ENCODE measurements at places on chromosomes 3 and 15.
A peak's percentile ranks its signal among the peaks of the same experiment; 100 is the strongest.

DNA sequence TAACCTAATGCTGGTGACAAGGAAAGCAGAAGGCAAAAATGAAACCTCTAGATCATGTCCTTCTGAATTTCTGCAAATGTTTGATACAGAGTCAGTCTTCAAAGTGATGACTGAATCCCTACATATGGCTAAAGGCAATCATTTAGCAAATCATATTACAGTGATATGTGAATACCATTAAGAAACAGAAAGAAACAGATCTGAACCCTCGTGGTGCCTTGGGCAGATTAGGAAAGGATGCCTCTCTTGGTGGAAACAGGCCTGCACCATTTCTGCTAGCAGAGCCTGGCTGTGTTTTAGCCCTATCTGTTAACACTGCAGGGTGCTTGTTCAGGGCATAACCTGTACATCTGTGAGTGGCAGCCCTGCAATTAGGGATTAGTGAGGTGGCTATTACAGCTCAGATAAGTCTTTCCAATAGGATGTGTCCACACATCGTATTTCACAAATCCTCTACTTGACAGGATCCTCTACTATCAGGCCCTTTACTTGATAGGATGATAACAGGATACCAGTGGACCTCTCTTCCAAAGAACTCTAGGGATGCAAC, 12.1 kb downstream of the SEC22C start:
- no peak for DNase-seq

DNA sequence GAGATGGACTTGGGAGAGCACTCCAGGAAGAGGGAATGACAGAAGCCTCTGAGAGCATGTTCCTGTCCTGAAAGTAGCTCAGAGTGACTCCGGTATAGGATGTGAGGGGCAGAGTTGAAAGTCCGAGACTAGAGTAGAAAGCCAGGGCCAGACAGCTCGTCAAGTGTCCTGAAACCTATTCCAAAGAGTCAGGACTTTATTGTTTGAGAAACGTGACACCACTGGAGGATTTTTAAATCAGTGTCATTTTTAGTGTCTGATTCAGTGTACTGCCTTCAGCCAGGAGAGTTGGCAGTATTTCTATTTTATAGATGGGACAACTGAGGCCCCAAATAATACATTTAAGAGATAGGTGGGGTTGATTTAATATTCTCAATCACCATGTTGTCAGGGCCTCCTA, 1.6 kb upstream of the RBMS3 start:
- DNase-seq: no peak

GRCh38 chr3:7621046-7621630, 760.2 kb downstream of the GRM7 start:
- no peak for DNase-seq

DNA sequence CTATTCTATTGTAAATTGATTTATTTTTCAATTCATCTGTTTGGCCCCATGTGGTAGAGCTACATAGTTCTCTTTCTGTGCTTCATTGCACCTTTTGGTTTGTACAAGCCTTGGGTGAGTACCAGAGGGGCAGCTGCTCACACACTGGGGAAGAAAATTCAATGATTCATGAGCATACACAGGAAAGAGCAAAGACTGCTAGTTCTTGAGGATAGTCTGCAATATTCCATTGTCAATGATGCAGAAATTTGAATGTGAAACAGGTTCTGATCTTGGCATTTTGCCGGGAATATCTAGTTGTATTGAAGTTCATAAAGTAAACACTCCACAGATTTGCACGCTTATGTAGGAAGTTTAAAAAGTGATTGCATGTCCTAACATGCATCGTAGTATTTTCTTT, 304.6 kb downstream of the NAALADL2 start:
- peak; percentile 41 for DNase-seq

DNA sequence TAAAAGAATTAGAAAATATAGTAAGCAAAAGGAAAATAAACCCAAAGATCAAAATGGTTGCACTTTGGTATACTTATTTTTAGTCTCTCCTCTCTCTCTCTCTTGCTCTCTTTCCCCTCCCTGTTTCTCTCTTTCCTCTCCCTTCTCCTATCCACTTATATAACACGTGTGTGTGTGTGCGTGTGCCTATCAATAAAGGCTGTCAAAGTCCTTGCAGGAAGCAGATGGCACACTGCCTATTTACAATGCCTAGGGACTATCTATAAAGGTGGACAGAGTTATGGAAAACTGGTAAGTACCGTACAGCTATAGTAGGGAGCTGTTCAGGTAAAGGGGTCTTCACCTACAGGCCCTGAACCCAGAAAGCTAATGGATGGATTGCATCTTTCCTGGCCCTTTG, 161.6 kb downstream of the SQOR start:
- DNase-seq: no peak

DNA sequence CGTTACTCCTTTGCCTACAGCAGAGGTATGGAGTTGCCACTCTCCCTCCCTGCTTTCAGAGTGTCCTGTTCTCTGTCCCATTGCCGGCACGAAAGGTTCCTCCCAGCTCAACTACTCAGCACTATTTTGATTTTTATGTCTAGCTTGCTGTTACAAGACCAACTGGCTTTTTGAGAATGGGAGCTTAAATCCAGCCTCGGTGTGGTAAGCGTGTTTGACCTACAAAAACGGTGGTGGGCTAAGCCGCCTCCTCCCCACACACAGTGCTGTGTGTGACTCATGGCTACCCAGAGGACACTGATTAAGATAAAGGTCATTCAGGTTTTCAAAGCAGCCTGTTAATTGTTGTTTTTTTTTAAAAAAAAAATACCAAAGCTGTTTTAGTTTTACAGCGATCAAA, 64.5 kb downstream of the LRTM1 start:
- no peak for DNase-seq

- no peak for DNase-seq
Measured at GRCh38 chr3:175605851-175606250, 746.7 kb downstream of the NAALADL2 start.

GRCh38 chr3:3631114-3631513, 168.1 kb upstream of the LRRN1 start:
- no peak for DNase-seq

- peak; percentile 86 for DNase-seq
Measured at GRCh38 chr15:39465843-39466749, 114.8 kb upstream of the THBS1 start.

- no peak for DNase-seq
Measured at GRCh38 chr15:41927536-41927935, 33.7 kb upstream of the SPTBN5 start.

- no peak for DNase-seq
Measured at GRCh38 chr3:64082961-64083541, 59.8 kb upstream of the PSMD6 start.

- no peak for DNase-seq
Measured at GRCh38 chr3:46068501-46068900, 41.2 kb upstream of the XCR1 start.

DNA sequence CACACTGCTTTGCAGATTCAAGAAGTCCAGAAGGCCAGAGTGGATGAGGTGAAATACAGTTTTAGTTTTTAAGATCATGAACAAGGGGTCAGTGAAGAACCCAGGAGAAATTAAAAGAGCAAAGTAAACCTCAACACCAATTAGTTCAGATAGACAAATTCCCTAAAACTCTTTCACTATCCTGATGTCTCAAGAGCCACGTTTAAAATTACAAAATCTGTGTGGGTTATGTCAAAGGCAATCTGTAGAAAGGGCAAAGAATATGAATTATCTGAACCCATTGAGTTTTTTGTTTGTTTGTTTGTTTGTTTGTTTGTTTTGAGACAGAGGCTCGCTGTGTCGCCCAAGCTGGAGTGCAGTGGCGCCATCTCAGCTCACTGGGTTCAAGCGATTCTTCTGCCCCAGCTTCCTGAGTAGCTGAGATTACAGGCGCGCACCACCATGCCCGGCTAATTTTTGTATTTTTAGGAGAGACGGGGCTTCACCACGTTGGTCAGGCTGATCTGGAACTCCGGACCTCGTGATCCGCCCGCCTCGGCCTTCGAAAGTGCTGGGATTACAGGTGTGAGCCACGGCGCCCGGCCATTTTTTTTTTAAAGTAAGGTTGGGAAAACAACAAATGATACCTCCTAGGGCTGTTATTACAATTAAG, 32.1 kb upstream of the ST3GAL6 start:
- no peak for DNase-seq

- DNase-seq: no peak
Measured at GRCh38 chr3:167728176-167728575, 6.5 kb downstream of the PDCD10 start.

DNA sequence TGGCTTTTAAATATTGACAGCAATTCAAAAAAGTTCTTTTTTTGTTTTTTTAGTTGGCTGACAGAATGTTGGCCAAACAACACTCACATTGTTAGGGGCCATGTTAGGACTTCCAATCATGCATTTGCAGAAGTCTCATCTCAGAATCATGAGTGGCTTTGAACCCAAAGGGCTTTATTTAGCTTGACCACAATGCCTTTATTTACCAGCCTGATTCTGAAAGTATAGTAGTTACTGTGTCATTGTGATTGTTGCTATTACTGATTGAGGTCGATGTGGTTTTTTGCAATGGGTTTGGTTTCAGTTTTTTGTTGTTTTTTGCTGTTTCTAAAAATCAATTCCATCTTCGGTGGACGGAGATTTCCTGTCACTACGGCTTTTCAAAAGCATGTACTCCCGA, 7.2 kb downstream of the GLDN start:
- DNase-seq: no peak

- no peak for DNase-seq
Measured at GRCh38 chr3:183378951-183379350, 49.5 kb downstream of the MCF2L2 start.

GRCh38 chr15:73293773-73294172, 75.0 kb downstream of the HCN4 start:
- DNase-seq: no peak

DNA sequence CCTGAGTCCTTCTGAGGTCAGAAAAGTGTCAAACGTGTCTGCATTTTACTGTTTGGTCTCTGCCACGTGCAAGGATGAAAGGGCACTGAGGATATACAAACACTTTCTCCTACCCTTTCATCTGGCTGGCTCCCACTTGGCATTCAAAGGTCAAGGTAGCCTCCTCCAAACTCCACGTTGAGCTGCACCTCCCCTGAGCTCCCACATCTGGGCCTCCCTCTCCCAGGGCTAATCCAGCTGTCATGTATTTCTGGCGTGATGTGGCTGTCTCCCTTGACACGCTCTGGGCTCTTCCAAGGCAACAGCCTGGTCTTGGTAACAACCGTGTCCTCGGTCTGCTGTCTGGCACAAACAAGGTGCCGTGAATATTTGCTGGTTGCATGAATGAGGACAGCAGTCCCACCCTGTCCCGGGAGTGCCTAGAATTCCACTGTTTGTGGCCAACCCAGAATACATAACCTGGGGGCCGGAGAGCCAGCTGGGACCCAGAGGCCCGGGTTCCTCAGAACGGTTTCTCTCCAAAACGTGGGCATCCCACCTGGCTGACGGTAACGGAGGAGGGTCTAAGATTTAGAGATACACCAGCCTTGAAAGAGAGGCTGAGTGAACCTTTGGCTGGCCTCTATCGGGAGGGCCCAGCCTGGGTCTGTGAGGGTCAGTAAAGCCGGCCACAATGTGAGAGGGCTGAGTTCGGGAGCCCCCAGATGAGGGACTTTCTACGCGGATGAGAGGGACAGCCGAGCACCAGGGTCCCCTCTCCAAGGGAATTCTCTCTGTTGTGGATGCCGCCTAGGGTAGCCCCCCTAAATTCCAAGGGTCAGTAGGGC, 767 bp downstream of the GLT8D1 start:
- DNase-seq: peak; percentile 43

DNA sequence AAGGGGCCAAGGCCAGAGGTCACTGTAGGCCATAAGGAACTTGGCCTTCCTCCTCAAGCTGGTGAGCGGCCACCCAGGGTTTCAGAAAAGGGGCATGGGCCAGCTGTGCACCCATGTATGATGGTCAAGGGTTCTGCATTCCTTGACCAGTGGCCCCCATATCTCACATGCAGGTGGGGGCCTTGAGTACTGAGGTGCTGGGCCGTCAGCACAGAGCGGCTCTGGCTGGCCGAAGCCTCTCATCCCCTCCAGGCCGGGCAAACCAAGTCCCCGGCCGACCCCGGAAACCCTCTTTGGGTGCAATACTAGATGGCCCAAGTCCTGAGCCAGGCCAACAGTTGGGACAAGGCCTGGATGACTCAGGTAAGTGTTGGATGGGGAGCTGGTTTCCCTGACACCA, 9.5 kb downstream of the ALG3 start:
- no peak for DNase-seq

- DNase-seq: no peak
Measured at GRCh38 chr15:52308446-52309153, 13.0 kb upstream of the MYO5C start.

- DNase-seq: no peak
Measured at GRCh38 chr3:143122608-143123352, 3.2 kb downstream of the CHST2 start.

GRCh38 chr3:123767009-123767372, 117.1 kb downstream of the MYLK start:
- DNase-seq: no peak

- no peak for DNase-seq
Measured at GRCh38 chr3:36221975-36222374, 158.3 kb upstream of the STAC start.

GRCh38 chr15:101189409-101190091, 62.3 kb downstream of the CHSY1 start:
- DNase-seq: no peak

GRCh38 chr3:98962951-98963350, 61.5 kb upstream of the DCBLD2 start:
- no peak for DNase-seq

DNA sequence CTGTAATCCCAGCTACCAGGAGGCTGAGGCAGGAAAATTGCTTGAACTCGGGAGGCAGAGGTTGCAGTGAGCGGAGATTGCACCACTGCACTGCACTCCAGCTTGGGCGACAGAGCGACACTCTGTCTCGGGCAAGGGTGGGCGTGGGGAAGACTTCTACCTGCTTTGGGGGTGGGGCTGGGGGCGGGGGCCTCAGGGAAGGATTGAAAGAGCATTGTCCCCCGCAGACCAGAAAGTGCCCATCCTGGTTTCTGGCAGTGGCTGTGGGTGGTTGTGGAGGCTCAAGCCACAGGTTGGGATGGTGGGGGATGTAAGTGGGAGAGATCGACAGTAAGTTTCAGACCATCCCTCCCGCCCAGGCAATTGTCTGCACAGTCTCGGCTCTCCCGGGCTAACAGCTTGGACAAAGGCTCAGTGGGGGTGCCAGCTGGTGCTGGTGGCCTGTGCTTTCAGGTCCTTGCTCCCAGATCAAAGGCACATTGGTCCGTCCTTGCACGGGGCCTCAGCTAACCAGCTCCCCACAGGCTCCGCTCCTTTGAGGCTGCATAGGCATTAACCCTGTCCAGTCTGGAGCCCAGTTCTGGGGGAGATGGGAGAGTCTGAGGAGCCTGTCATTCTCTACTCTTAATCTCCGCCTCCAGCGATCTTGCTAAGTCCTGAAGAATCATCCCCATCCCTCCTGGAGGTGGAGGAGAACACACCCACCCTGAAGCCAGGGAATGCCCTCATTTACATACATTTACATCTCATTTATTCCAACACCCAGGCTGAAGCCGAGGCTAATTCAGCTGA, 8.6 kb downstream of the SCN5A start:
- DNase-seq: no peak

DNA sequence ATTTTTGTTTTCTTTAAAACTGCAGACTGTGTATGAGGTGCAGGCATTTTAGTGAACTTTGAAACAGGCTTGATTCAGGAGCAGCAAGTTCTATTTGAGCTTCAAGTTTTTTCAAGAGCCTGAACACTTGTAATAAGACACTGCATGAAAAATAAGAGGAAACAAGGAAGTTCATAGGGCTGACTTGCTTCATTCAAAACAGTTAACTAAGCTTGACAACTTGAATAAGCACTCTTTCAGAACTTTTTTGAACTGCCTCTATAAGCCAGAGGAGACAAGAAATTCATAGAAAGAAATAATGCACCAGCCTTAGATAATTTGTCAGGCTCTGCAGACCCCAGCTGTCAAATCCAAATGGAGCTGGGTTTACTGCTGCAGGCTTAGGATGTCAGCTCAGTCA, 130.2 kb downstream of the SSR3 start:
- DNase-seq: no peak
